Renal cortex interstitium (tissue), 15 donors: ENCODE measurements at places on chromosomes 11 and 22.

DNA sequence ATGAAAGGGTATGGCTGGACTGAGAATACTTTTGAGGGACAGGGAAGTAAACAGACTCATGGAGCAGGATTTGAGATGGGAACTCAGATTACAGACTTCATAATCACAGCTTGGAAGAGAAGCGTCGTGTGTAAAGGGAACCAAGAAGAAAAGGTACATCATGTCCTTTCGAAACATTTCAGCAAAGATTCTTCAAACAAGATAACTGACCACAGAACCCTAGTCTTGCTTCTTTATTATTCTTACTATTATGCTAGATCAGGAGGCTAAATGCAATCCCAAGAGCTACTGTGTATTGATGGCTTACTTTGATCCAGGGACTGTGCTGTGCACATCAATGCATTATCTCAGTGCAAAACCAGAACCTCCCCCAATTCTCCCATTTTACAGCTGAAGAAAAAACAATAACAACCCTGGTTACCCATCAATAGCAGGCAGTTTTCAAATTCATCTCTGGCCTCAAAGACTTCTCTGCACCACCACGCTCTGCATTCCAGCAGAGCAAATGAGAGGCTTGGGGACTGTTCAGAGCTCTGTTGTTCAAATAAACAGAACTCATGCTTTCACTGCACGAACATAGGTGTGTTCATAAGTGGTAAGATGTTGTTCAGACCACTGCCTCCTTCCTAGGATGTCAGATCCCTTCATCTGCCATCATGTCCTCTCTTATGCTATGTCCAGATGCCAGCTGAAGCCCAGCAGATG lies 104.8 kb upstream of the NAV2 start:
- DNase-seq = no peak

- no peak for DNase-seq
These were observed 18.8 kb upstream of the PICK1 start for GRCh38 chr22:38038426-38038825.

GRCh38 chr11:93821617-93822016 lies 28.8 kb downstream of the VSTM5 start:
- DNase-seq = no peak

- DNase-seq = no peak
These were observed 251.6 kb downstream of the ETS1 start for GRCh38 chr11:128335729-128336128.

DNA sequence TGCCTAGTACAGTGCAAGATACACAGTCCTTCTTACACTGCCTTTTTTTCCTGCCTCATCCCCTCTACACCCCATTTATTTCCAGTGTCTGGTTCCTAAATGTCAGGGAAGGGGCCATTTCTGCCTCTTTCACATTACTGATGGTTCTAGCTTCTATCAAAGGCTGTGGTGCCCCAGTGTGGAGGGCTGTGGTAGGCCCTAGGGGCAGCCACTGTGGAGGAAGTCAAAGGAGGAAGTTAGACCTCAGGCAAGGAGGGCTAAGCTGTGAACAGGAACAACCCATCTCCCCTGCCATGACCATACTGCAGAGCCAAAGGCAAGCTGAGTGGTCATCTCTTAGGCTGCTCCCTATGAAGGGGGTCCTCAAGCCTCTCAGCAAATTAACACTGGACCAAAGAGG lies 81.9 kb upstream of the CRTAM start:
- no peak for DNase-seq

DNA sequence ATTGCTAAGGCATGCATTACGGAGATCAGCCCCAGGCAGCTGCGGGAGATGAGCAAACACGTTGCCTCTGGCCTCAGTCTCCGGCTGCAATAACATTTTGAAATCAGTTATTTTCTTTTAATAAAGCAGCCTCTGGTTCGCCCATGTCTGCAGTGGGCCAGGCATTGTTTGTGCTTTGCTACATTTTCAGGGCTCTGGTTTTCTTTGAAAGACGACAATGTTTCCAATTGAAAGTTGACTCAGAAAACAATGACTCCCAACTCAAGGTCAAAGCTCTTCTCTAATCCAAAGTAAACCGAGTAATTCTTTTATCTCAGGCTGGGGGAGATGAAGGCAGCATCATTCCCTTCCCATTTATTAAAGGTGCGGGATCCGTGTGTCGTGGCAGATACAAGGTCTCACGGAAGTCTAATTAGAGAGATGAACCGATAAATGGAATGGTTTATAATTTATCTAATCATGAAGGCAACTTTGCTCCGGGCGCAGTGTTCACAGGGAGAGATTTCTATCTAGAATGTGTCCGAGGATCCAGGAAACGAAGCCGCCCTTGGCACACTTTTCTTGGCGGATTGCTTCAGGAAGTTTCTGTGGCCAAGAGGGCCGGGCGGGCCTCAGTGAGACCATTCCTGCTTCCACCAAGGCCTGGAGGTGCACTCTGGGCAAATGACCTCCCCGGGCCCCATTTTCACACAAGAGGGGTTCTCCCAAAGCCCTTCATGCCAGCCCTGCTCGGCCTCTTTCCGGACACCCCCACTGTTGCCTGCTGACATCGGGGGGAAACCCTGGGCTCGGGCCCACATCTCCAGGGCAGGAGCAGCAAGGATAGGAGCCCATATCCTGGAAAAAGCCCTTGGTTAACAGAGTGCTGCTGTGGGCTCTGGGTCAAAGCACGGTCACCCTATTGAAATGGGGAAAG lies 811.4 kb downstream of the BRD1 start:
- peak; percentile 11 for DNase-seq

DNA sequence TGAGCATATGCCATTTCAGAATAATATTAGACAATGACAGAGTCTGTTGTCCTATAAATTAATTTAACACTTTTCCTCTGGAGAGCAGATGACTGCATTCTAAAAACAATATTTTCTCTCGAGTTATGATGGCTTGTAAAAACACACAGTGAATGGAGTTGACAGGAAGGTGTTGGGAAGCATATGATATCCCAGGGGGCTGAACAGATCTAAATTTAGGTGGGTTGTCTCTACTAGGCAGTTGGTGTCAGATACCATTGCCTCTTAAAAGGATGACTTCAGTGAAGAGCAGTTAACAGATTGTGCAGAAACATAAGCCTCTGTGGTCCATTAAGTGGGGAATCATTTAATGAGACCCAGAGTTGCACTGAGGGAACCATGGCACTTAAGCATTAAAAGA lies 30.7 kb downstream of the SVIP start:
- DNase-seq = no peak

DNA sequence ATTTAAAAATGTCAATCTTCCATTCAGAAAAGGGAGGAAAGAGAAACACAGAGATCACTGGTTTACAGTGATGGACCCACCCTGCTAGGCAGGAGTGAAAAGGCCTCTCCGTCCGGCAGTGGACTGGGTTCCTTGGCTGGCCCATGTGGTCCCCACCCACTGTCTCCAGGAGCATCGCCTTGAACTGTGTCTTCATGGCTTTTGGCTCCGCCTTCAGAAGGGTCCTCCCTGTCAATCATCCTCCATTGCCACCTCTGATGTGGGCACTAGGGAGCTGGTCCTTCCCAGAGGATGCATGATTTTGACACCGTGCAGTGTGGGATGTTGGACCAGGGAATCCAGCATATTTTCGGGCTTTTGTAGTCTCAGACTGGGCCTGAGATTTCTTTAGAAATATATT lies 58.2 kb upstream of the B3GAT1 start:
- DNase-seq = no peak

DNA sequence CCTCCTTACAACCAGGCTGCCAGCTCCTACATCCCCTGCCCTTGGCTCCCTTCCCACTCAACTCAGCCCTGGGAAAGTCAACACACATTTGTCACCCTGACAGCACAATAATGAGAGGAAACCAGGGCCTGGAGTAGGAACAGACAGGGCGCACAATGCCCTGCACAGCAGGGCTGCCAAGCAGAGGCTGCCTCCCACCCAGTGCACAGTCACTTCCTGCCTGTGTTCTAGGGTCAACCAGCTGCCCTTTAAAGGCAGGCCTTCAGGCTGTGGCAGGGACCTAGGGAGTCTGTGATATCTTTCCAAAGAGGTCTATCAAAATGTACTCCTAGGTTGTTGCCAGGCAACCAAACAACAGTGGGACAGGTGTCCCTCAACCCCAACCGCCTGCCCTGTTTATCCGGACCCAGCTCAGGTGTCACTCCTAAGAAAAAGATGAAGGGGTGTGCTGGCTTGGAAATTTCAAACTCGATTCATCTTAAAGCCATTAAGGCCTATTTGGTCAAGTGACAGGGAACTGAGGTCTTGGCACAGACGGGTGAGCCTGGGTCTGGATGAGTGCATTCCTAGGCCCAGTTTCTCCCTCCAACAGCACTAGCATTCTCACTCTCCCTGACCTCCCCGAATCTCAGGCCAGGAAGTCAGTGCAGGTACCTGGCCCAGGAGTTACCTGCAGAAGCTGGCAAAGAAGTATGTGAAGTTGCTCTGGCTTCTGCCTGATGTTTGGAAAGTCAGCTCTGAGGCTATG lies 110.3 kb upstream of the PITPNB start:
- peak; percentile 67 for DNase-seq

- DNase-seq = no peak
These were observed 20.5 kb upstream of the CELSR1 start for GRCh38 chr22:46557736-46558480.

GRCh38 chr11:34468209-34468841 lies 29.6 kb downstream of the CAT start:
- no peak for DNase-seq

DNA sequence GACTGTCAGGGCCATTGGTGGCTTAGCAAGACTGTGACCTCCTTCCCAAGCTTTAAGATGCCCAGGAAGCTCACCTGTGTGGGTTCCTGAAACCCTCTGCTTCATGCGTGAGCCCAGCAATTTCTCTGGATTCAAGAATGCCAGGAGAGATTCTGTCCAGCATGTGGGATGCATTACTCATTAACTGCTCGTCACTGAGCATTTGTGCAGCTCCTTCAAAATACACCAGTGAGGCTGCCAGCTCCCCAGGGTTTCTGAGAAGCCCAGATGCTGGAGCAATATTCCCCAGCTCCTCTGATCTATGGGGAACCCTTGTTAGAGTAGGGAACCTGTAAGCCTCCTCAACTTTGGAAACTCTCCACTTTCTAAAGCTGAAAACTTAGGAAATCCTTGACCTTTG lies 126.5 kb downstream of the CHST1 start:
- no peak for DNase-seq

DNA sequence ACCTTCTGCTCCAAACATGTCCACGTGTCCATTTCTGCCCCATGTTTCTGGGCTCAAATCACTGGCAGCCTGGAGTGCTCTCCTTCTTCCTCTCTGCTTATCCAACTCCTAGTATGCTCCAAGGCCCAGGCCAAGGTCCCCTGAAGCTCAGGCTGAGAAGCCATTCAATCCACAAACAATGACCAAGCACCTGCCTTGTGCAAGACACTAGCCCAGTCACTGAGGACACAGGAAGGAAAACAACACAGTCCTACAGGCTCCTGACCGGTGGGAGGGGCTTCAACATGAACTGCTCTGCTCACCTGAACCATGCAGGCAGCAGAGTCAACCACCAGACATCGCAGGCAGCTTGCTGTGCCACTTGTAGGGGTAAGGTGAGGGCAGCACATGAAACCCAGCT lies 93.6 kb downstream of the RPL27A start:
- no peak for DNase-seq

DNA sequence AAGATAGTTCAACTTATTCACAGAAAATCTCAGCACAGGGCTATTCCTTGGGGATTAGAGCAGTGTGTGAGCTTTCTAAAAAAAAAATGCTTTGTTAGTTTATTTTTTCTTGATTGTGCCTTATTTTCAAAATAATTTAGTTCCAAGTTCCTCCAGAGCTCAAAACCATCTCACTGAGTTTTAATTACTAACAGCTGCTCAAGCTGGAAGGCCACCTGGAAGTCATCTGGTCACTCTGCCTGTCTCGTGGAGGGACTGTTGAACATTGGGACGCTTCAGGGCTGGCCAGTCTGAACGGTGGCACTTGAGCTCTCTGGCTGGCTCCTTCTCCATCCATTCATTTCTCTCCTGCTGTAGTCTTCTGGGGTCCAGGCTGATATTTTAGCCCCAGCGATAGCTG lies 4.0 kb downstream of the OR51E1 start:
- no peak for DNase-seq

DNA sequence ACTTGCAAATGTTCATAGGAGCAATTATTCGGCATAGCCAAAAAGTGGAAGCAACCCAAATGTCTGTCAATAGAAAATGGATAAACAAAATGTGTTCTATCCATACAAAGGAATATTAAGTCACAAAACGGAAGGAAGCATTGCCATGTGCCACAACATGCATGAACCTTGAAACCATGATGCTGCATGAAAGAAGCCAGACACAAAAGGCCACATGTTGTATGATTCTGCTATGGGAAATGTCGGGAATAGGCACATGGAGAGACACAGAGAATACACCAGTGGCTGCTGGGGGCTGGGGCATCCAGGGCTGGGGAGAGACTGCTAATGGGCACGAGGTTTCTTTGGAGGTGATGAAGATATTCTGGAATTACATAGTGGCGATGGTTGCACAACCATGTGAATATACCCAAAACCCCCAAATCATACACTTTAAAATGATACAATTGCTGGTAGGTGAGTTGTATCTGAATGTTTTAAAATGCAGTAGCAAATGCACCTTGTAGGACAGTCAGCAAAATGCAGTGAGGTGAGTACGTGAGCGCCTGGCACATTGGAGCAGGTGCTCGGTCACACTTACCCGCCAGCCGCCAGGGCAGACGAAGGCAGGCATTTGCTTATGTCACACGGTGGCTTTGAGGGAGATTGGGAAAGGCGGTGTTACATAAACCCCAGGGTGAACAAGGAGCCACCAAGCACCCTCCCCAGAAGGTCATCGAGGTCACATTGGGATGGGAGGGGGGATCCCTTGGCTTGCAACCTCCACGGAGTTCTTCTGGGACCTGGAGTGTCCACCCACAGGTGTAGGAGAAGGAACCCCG lies 6.3 kb upstream of the OSM start:
- DNase-seq = no peak

- DNase-seq = peak; percentile 15
These were observed 60.7 kb downstream of the TTC17 start for GRCh38 chr11:43419460-43419859.

GRCh38 chr22:34108168-34108567 lies 187.9 kb upstream of the LARGE1 start:
- no peak for DNase-seq

DNA sequence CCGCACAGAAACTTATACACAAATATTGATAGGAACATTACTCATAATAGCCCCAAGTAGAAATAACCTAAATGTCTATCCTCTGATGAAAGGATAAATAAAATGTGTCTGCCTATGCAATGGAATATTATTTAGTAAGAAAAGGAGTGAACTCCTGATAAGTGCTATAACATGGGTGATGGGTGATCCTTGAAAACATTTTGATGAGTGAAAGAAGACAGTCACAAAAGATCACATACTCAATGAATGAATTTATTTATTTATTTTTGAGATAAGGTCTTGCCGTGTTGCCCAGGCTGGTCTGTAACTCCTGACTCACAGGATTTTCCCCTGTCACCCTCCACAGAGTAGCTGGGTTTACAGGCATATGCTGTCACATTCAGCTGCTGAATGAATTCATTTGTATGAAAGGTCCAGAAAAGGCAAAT lies 17.3 kb downstream of the RNF121 start:
- DNase-seq = no peak

DNA sequence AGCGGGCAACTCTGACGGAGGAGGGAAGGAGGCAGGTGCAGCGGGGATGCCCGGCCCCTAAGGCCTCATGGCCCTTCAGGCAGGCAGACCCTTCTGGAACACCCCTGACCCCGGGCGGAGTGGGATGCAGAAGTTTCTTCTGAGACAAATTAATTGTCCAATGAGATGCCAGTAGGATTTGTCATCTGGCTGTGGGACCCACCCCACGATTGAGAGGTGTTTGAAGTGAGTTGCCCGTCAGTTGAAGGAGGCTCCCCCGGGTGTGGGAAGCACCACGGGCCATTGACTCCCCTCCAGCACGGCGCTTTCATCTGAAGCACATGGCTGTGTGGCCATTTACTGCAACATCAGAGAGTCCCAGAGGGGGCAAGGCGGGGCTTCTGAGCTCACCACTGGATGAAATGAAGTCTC lies 527.8 kb downstream of the BRD1 start:
- no peak for DNase-seq
